ENCODE measurements at places on chromosomes 4 and X.

DNA sequence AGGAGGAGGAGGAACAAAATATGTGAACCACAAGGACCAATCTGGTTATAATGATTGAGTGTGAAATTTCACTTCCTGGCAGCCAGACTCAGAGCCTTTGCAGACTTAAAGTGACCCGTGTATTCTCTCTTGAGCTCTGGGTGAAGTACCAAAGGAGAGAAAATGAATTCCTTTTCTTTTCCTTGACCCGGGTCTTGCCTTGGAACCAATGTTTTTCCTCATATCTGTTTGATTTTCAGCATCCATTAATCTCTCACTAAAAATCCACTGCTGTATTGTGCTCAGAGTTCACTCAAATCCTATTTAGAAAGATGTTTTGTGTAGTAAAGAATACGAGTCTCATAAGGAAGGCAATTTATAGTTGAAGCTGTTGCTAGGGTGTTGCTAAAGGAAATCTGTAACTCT is 78.3 kb upstream of the C1QTNF7 start:
- no peak for DNase-seq

DNA sequence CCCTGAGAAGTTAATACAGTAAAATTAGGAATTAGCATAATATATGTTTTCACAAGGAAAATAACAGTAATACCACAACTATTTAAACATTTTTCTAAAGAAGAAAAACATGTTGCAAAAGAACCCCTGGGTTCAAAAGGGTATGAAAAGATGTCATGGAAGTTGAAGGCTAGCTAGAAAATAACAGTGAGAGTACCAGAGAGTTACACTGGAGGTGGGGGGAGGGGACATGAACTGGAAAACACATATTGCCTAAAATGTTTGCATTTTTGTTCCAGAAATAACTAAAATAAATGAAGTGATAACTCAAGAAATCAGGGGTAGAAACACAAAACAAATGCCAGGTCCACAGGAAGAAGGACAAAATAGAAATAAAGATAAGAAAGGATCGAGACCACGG is 336.6 kb upstream of the MAD2L1 start:
- no peak for DNase-seq

GRCh38 chr4:58941286-58941685 is 1831.1 kb upstream of the IGFBP7 start:
- no peak for DNase-seq

DNA sequence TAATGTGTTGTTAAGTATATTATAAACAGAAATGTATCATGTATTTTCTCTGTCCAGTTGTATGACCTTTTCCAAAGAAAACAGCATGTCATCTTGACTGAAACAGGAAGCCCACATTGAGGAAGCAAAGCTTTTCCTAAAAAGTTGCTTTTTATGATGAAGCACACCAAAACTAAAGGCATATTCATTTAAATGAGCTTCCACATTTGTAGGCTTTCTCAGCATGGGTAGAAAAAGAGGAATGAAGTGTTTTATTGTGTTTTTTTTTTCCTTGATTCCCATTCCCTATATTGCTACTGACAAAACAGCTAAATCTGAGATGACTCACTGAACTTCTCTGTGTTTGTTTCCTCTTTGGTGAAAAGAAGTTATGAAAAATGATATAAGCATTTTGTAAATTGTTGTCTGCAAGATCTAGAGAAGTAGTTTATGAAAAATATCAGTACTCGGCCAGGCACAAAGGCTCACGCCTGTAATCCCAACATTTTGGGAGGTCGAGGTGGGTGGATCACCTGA is 32.5 kb upstream of the FRAS1 start:
- DNase-seq, result no peak

DNA sequence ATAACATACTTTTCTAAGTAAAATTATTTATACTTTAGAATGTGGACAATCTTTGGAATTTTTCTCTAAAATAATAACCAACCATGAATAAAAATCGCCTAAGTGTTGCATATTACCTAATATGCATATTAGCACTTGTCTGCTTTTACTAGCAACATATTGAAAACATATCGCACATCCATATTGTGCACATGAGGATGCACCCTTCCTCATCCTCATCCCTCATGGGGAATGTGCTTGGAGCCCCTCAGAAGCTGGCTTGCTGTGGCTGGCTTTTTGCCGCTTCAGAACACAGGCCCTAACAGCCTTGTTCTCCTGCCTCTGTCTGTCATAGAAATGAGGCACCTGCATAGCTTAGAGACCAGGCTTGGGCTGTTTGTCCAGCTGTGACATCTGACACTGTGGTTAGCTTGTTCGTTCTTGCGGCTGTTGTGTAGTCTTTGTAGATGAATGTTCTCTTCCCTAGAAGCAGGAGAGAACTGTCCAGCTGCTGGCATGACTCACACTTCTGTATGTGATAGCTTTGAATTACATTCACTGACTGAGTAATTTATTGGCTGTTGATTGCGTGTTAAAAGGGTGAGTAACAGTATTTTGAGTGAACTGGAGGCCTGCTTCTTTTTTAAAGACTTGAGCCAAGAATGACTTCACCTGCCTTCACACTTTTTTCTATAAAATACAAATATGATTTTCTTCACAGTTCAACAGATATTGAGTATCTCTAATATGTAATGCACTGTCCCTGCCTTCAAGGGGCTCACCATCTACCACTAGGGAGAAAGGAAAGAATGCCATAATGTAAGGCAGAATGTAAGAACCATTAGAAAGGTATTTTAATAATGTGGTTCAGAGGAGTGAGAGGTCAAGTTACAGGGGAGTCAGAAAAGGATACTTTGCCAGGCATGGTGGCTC is 81.9 kb downstream of the HMGB2 start:
- DNase-seq, result peak; percentile 20

DNA sequence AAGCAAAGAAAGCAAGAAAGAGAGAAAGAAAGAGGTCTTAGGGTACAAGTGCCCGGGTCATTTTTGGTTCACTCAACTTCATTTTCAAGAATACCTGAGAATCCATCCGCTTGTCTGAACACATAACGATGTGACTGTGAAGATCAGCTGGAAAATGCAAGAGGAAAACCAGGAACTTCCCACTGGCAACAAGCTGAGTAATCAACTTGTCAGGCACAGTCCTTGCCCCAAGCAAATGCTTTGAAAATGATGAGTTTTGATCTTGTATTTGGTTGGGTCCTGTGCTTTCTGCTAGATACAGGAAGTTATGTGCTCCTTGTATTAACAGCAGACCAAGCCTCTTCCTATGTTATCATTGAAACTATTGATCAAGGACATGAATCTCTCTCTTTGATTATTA is 239.1 kb downstream of the ASMT start:
- no peak for DNase-seq

GRCh38 chr4:169099771-169100180 is 89.7 kb upstream of the CBR4 start:
- no peak for DNase-seq

GRCh38 chrX:108945883-108946523 is 209.6 kb upstream of the IRS4 start:
- no peak for DNase-seq

- no peak for DNase-seq
Measured at GRCh38 chr4:172794307-172794703, 374.3 kb upstream of the GALNT7 start.

Data from amygdala (tissue), 56 donors.